ENCODE measurements at places on chromosomes 7 and 10.

GRCh38 chr10:69974551-69975155, 78.0 kb upstream of the MACROH2A2 start:
- DNase-seq: no peak

GRCh38 chr7:16815001-16815400, 10.2 kb upstream of the AGR2 start:
- no peak for DNase-seq

GRCh38 chr7:116407165-116407564, 92.4 kb upstream of the CAV2 start:
- no peak for DNase-seq

- no peak for DNase-seq
Measured at GRCh38 chr10:16520900-16521299, 779 bp downstream of the C1QL3 start.

DNA sequence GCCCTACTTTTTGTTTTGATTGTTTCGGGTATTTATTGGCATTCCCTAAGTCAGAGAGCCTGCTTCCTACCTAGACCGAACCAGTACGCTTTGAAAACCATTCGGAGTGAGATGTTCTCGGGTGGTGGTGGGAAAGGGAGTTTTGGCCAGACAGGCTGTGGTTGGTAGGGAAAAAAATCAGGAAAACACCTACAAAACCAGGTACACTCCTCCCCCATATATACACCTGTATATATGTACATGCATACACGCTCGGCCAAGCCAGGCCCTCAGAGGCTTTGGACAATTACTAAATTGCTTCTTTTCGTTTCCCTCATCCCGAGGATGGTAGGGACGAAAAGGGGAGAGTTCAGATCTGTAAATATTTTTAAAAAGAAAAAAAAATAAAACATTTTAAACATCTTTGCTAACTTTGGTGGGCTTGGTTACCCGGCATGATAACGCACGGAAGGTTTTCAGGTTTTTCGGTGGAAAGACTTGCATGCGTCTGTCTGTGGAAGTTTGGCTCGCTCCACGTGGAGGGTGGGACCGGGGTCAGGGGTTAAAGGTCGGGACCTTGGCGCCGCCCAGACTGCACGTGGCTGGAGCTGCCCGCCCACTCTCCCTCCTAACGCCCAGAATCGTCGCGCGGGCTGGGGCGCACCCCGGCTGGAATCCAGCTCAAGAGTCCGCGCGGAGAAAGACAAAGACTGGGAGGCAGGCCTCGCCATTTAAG, 2.5 kb downstream of the HMX2 start:
- no peak for DNase-seq

GRCh38 chr7:132072873-132073272, 503.4 kb downstream of the PLXNA4 start:
- no peak for DNase-seq

Data from H54 (cell line).